Psoas muscle (tissue), 8 donors: ENCODE measurements at places on chromosomes 5 and 9. TPM values are rescaled to one million over a fixed set of nuclear protein-coding genes. Genes with fewer than 3 reads are reported as not detected.

Gene CD274
- 3.3 TPM for polyA plus RNA-seq

Gene CDKN2B-AS1
- polyA plus RNA-seq = not detected

- DNase-seq = no peak
Observed at GRCh38 chr5:66757834-66758371, 161.7 kb downstream of the MAST4 start.

- no peak for DNase-seq
Observed at GRCh38 chr9:85055506-85056202, 386.1 kb downstream of the NTRK2 start.

DNA sequence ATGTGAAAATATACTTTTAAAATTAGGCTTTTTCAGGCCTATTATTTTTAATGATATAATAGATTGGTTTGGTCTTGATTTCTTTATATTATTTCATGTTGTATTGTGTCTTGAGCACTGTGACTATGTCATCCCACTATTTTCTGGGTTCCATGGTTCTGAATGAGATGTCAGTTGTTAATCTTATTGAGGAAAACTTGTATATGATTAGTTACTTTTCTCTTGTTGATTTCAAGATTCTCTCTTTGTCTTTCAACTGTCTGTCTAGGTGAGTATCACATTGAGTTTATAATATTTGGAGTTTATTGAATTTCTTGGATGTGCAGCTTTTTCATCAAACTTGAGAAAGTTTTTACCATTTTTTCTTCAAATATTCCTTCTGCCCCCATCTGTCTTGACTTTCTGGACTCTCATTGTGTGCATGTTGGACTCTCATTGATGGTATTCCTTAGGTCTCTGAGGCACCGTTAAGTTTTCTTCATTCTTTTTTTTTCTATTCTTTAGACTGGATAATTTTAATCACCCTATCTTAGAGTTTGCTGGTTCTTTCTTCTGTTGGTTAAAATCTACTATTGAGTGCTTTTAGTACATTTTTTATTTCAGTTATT is 175.8 kb downstream of the TMEM167A start:
- DNase-seq = no peak

Gene MAPKAP1
- polyA plus RNA-seq = 119 TPM

Gene ESM1
- 0.06 TPM for polyA plus RNA-seq

DNA sequence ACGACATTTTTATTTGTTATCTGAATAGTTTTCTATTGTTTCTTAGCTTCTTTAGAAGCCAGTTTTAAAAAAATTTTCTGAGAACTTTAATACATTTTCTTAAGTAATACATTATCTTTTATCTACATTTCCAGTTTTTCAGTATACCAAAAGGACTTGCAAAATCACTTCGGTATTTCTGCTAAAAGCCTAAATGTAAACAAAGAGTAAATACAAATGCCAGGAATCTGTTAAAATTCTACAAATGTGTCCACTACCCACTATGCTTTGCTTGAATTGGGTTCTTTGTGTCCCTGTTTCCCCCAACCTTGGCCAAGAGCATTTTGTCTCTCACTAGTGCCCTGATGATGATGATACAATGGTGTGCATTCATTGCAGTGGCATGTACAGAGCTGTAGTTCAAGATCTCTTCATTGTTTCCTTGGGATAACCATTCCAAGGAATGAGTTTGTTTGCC is 611.2 kb downstream of the NR2F1-AS1 start:
- no peak for DNase-seq

DNA sequence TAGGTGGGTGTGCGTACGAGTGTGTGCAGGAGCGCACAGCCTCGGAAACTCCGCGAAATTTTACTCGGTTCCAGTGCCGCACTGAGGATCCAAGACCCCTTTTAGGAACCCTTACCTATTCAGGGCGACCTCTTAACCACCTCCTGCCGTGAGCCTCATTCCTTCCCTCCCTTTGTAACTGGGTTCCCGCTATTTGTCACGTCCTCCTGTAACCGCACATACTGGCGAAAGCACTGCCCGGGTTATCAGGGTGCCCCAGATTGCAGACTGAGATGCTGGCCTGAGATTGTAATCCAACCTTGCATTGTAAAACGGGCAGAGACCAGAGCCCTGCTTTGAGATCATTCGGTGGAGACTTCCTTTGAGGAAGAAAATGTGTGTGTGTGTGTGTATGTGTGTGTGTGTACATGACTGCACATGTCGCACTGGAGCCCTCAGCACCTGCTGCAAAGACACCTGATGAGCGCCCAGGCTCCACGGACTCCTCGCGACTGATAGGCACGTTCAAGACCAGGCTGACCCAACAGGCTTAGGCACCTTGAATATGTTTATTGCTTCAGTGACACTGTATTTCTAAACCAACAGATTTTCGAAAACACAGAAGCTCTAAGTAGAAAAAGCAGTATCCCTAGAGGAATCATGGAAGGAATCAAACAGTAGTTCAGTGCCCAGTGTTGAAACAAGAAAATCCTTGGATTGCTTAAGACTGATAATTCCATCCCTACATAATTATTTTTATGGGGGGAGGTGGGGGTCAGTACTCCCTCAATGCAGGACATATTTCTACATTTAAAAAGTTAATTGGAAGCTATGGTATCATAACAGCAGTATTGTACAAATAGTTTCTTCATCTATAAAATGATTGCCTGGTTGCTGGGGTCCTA is 86.5 kb upstream of the TNFAIP8 start:
- DNase-seq = no peak

- DNase-seq = no peak
Observed at GRCh38 chr9:114507726-114508125, 2.5 kb upstream of the WHRN start.

Gene GABRA6
- polyA plus RNA-seq = not detected

DNA sequence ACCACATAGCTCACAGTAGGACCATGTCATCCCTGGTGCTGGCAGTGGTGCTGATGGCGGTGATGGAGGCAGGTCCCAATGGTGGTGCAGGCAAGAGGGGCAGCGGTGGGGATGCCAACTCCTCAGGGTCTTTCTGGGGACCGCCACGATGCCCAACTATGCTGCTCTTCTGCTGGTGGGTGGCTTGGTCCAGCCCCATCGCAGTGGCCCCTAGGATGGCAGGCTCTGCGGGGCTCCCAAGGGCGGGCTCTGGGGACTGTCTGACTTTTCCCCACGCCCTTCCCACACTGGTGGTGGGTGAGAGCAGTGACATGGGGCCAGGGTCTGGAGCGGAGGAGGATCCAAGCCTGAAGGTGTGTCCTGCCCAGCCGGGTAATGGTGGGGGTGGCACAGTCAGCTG is 288.9 kb upstream of the RIOK2 start:
- no peak for DNase-seq

- DNase-seq = no peak
Observed at GRCh38 chr5:56130664-56131063, 102.5 kb downstream of the ANKRD55 start.

- DNase-seq = no peak
Observed at GRCh38 chr5:173282916-173283315, 45.3 kb downstream of the STC2 start.

DNA sequence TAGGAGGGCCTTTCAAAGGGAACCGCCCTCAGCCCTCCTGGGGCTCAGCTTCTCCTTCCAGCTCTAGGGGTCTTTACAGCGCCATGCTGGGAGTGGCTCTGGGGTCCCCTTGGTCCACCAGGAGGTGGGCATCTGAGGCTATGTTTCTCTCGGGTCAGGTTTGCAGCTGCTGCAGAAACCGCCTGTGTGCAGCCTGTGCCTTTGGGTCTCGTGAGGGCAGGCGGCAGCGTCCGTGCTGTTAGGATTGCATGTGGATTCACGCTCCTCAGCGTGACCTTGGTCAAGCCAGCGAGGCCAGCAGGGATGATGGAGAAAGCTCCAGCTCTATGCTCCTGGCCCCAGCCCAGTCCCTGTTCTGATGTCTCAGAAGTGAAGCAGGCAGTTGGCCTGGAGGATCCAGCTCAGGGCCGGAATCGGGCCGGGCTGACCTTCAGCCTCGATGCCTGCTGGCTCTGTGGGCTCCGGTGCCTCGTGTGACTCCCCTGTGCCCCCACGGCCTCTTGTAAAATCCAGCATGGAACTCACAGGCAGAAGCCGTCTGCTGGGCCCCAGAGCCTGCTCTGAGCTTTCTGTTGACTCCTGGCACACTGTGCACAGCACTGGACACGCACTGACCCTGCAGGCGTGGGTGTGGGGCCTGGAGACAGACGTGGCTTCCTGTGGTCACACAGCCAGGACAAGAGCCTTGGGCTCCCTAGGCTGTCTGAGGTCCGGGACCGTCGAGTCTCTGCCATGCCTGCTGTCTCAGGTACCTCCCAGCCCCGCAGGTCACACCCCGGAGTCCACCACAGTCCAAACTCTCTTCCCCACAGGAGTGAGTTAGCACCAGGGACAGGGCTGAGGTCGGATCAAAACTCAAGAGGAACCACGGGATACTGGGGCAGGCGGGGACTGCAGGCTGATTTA is 54.3 kb downstream of the TRIP13 start:
- DNase-seq = peak; percentile 48

Gene TAF11L10
- polyA plus RNA-seq = not detected

- no peak for DNase-seq
Observed at GRCh38 chr5:131684595-131684994, 49.6 kb upstream of the RAPGEF6 start.

- DNase-seq = no peak
Observed at GRCh38 chr9:18269561-18269960, 204.4 kb upstream of the ADAMTSL1 start.

Gene MARVELD2
- polyA plus RNA-seq = 0.03 TPM

DNA sequence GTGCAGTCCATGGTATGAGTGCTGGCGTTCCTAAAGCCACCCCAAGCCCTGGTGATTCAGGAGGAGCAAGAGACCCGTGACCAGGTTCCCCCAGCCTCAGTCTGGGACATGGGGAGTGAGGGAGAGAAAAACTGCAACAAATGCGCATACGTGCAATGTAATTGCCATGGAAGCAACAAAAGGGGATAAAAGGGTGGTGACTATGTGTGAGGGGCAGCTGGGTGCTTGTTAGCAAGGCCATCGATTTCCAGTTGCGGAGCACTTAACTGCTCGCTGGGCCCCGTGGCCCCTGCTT is 709 bp upstream of the SH3PXD2B start:
- DNase-seq = no peak

GRCh38 chr5:132987531-132988408 is 24.3 kb upstream of the AFF4 start:
- DNase-seq = no peak

DNA sequence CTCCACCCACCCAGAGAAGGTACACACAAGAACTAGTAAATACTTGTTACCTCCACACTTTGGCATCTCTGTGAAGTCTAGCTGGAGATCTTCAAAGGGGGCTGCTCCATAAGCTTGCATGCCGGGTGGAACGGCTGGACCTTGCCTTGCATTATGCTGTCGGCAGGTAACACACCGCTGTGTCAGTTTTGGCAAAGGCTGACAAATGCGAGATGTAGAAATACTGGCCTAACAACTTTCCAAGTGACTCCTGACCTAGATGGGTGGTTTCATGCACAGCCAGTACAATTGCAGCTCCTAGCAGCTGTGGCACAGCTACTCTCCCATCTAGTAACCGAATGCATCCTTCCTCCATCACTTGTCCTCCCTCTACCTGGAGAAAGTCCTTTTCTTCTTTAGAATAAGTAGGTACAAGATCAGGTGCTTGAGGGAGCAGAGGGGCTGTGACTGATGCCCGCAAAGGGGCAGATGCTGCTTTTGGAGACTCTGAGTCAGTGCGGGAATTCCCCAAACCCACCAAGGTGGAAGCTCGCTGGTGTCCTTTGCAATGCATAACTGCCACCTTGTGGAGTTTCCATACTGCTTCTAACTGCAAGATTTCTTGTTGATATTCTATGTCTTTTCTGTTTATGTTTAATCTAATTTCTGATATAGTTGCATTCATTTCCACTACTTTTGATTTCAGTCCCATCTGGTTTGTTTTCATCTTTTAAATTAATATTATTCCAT is 78.4 kb downstream of the TMEM161B start:
- no peak for DNase-seq

GRCh38 chr5:10220248-10220647 is 29.4 kb downstream of the ATPSCKMT start:
- DNase-seq = no peak

Gene PIK3R1
- 29.7 TPM for polyA plus RNA-seq

DNA sequence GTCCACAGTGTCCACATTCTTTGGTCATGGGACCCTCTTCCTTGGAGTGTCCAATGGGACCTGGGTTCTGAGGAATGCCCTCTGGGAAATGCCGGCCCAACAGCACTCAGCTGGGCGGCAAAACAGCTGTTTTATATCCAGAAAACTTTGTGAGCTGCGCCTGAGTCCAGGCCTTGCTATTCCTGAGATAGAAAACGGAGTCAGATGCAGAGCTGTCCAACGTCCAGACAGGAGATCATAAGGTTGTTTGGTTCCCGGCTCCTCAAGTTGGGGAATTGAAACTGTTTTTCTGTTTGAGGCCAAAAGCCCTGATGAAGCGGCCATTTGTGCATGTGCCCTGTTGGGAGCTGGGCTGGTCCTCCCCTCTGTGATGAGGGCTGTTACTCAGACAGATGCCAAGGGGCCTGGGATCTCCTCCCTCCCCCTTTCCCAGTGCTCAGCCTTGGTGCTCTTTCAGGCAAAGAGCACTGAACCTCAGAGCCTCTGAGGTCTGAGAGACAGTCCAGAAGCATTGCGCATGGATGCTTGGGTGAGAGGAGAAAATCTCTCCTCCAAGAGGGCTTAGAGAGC is 66.6 kb upstream of the GARNL3 start:
- DNase-seq = peak; percentile 5

DNA sequence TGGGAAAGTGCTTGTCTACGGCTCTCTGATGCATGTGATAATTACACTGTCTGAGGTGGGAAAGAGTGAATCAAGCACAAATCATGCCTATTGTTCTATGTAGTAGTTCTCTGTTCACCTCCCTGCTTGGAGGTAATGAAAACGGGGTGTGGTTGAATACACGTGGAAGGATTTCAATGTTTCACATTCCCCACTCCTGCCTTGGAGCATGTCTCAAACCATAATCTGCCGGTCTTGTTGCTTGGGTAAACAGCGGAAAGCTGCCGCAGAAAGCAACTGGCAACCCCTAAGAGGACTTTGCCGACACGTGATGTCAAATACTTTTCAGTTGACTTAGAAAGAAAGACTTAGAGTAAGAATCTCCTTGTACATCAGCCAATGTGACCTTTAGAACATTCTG is 63.5 kb upstream of the MOCS2 start:
- no peak for DNase-seq

DNA sequence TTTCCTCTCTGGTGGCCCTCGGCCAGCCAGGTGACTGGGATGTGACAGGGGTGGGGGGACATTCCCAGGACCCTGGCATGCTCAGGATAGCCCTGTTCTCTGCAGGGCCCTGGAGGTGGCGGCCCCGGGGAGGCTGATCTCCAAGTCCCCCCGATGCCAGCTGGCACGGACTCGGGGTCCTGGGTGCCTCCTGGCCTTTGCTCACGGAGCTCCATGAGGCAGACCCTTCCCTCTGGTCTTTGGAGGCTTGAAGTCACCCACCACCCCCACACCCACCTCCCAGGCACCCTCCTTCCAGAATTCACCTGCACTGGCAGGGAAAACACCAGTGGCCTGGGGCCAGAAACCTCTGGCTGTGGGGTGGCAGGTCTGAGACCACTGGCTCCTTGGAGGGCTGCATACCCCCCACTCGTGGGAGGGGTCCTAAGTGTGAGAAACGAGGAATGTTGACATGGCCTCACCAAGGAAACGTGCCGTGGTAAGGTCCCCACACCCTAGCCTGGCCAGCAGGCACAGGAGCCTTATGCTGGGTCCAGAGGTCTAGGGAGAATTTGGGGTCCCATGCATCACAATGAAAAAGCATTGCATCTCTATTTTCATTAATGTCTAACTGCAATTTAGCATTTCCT is 130.8 kb upstream of the FAM120A start:
- no peak for DNase-seq

Gene CBY3
- polyA plus RNA-seq = not detected

Gene NEUROG1
- not detected for polyA plus RNA-seq

Gene EIF4E1B
- polyA plus RNA-seq = 0.04 TPM

Gene ABO
- polyA plus RNA-seq = 0.14 TPM

Gene CARD9
- polyA plus RNA-seq = 0.51 TPM
